ENCODE measurements at places on chromosomes 16 and 17. TPM values are rescaled to one million over a fixed set of nuclear protein-coding genes. Genes with fewer than 3 reads are reported as not detected.

GRCh38 chr17:13024526-13025257, 6.9 kb upstream of the ELAC2 start:
- peak; percentile 80 for DNase-seq

GRCh38 chr16:10228779-10229178, 46.6 kb upstream of the GRIN2A start:
- DNase-seq: no peak

DNA sequence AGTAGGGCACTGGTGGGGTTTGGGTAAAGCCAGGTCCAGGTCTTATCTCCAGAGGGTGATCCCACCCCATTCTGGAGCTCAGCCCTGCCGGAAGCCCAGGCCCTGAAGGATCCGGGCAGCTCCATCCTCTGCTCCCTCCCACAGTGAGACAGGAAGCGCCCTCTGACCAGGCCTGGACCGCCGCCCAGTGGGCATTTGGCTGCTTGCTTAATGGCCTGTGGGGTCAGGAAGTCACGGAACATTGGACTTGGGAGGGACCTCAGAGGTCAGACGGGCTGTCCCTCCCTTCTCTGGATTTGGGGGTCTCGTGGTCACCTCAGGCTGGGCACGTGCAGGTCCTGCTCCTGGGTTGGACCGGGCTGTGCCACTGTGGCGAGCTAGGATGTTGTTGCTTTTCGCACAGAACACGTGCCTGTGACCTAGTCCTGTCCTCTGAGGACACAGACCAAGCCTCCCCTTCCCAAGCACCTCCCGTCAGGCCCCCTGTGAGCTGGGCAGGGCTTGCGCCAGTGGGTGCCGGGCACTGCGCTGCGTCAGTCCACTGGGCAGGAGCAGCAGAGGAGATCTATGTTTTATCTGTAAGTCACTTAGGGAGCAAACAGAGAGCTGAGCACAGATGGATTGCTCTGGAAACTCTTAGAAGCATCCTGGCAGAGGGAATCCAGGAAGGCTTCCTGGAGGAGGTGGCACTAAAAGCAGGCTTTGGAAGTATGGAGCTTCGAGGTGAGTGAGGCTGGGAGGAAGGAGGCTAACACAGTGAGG, 49.4 kb upstream of the GSE1 start:
- DNase-seq: peak; percentile 75

CSH2 gene
- not detected for total RNA-seq

CCL8 gene
- total RNA-seq: 0.56 TPM

GRCh38 chr17:61314368-61315078, 85.1 kb upstream of the TBX2 start:
- DNase-seq: peak; percentile 78

GRCh38 chr17:76867578-76868175, 527 bp upstream of the MGAT5B start:
- DNase-seq: peak; percentile 32

DNA sequence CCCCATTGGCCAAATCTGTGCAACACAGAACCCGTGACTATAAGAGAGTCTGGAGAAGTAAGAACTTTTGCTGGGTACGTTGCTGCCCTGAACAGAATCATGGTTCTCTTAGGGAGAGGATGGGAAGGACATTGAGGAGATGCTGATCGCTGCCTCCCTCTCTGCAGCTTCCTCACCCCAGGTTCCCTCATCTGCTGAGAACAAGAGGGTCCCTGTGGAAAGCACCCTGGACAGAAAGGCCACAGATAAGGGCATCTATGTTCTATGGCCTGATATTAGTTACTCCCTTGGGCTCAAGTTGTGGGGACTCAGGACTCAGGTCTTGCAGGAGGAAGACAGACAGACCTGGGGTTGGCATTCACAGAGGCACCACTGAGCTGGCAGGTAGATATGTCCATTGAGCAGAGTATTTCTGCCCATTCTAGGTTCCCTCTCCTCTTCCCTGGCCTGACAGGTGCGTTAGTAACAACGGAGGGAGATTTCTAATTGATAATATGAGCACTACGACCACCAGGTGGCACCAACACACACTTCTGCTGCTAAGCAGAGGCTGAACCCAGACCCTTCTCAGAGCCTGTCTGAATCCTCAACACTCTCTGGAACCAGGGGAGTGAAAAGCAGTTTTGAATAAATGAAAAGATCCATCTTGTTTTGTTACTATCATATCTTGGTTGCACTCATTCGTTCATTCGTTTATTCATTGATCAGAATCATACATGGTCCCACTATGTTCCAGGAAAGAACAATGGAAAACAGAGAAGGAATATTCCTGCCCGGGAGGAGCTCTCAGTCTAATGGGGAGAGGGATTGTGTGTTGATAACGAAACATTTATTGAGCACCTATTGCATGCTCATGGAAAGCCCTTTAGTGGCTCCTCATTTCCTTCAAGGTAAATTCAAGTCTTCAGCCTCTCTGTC, 56.4 kb downstream of the SLC6A2 start:
- DNase-seq: peak; percentile 85

GRCh38 chr16:86946396-86946795, 368.0 kb downstream of the FOXL1 start:
- DNase-seq: no peak

DNA sequence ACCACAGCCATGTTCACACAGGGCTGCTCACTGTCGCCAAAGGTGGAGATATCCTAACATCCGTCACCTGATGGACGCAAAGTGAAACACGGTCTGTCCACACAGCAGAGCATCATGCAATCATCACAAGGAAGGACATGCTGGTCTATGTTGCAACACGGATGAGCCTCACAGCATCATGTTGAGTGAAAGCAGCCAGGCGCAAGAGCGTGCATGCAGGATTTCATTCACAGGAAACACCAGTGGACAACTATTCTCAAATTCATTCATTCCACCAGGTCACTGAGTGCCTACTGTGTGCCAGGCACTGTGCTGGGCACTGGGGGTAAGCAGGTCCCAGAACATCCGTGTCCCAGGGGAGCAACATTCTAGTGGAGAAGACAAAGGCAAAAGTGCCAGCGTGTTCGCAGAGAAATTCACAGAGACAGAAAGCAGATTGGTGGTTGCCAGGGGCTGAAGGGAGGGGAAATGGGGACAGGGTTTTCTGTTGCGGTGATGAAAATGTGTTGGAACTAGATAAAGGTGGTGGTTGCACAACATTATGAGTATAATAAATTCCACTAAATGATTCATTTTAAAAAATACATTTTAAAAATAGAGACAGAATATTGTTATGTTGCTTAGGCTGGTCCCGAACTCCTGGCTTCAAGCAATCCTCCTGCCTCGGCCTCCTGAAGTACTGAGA, 22.7 kb upstream of the KCNJ12 start:
- DNase-seq: no peak

DNA sequence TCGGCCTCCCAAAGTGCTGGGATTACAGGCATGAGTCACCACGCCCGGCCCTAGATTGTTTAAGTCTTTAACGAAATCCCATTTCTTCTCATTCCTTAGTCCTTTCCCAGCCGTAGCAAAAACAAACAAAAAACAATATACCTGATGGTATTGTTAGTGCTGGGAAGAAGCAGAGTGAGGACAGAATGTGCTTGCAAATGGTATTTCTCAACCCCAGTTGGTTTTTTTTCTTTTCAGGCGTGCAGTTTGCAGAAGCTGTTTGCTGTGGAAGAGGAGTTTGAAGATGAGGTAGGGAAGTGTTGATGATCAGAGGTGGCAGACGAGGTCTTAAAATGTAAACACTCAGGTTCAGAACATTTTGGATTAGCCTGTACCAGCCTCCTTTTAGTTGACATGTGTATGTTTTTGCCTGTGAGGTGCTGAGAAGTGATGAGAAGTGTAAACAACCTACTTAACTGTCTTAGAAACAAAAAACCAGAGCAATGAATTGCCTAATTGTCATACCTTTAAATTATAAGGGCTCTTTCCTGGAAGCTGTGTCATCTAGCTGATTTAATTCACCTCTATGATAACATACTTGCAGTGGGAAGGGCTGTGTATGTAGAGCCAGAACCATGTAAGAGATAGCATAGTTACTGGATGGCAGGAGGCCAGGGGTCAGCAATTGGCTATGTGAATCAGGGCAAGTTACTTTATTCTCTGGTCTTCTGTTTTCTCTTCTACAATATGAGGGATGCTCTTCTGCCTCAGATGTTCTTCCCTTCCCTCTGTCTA, 3.4 kb downstream of the HROB start:
- DNase-seq: no peak

Measured in testis (tissue), 5 donors.